Right kidney (tissue), 9 donors: ENCODE measurements at places on chromosomes 12 and 14.

DNA sequence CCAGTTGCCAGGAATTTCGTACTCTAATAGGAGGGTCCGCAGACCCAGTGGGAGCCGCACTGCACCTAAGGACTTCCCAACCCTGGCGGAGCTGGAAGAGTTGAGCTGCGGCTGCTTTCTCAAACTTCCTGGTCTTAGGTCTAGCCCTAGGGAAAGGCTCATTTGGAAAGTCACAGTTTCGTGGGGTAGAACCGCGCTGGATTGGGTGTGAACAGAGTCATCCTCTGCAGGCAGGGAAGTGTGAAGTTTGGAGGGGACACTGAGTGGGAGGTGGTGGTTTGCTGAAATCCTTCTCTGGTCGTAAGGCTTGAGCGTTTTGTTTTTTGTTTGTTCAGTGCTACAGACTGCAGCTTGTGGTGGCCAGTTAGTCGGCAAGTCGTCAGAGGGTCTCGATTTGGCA lies 18.8 kb downstream of the PRKAB1 start:
- DNase-seq, result no peak

GRCh38 chr14:102565959-102566358 lies 26.5 kb upstream of the RCOR1 start:
- no peak for DNase-seq

GRCh38 chr12:132477017-132477702 lies 12.8 kb upstream of the FBRSL1 start:
- DNase-seq, result no peak

GRCh38 chr12:110849748-110850403 lies 3.1 kb downstream of the CCDC63 start:
- DNase-seq, result no peak

DNA sequence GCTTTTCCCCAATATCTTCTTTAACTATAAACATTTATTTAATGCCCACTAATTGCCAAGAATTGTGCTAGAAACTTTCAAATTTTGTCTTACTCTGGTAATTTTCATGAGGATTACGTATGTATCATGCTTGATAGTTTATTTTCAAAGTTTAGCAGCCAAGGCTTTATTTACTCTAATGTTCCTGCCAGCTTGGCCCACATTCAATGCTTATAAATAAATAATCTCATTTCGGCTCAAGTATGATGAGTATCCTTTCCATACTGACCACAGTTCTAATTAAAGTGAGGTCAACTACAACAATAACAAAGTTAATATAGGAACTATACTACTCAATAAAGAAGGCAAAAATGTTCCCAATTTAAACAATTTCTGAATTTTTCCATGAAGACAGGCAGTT lies 259.2 kb downstream of the MED13L start:
- no peak for DNase-seq

DNA sequence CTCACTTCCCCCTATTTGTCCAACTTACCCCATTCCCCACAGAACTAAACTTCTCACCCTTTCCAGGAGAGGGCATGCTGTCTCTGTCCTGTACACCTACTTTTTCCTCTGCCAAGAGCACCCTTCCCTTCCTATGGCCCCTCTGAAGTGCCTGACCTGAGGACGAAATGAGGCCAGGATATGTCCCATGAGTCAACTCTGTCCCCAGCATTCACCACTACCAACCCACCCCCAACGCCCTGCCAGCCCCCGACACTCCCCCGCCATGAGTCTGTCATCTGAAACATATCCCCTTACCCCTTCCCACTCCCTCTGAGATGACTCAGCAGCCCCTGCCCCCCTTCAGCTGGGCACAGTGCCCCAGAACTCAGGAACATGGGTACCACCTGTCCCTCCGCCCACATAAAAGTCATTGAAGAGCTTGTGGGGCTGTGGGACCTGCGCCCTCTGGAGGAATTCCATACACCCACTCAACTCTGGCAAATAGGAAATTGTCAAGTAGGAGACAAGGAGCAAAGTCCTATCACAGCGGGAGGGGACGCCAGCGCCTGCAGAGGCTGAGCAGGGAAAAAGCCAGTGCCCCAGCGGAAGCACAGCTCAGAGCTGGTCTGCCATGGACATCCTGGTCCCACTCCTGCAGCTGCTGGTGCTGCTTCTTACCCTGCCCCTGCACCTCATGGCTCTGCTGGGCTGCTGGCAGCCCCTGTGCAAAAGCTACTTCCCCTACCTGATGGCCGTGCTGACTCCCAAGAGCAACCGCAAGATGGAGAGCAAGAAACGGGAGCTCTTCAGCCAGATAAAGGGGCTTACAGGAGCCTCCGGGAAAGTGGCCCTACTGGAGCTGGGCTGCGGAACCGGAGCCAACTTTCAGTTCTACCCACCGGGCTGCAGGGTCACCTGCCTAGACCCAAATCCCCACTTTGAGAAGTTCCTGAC lies 26.3 kb downstream of the ITGA7 start:
- DNase-seq, result peak; percentile 71

DNA sequence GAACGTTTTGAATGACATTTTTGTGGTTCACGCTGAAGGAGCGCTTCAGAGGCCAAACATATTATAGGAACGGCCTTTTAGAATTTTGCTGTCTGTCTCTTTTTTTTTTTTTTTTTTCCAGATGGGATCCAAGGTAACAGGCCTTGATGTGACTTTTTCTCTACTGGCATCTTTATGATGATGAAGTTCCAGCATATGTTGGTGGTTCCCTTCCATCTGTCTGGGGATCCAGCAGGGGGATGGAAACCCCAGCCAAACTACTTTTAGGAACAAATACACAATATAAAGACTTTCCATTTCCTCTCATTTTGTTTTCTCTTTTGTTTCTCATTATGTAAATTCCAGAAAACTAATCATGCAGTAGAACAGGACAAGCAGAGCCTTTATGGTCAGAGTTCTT lies 239.3 kb upstream of the PRICKLE1 start:
- DNase-seq, result no peak

- no peak for DNase-seq
Measured at GRCh38 chr12:43098766-43099550, 453.0 kb downstream of the ADAMTS20 start.

DNA sequence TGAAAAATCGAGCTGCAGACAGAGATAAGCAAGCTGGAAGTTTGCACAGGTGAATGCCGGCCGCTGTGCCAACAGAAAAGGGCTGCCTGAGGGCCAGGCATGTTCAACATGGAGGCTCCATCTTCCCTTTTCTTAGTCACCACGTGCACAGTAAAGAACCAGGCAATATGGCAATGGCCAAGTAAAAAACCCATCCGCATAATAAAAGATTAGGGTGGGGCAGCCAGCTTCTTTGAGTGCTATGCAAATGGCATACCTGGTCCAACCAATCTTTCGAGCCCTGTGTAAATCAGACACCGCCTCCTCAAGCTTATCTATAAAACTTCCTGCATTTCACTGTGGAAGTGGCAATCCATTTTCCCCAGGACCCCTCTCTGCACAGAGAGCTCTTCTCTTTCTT lies 16.7 kb downstream of the PNP start:
- no peak for DNase-seq

GRCh38 chr12:23827353-23827752 lies 122.1 kb downstream of the SOX5 start:
- no peak for DNase-seq

- no peak for DNase-seq
Measured at GRCh38 chr14:65631040-65631439, 218.5 kb downstream of the FUT8 start.

DNA sequence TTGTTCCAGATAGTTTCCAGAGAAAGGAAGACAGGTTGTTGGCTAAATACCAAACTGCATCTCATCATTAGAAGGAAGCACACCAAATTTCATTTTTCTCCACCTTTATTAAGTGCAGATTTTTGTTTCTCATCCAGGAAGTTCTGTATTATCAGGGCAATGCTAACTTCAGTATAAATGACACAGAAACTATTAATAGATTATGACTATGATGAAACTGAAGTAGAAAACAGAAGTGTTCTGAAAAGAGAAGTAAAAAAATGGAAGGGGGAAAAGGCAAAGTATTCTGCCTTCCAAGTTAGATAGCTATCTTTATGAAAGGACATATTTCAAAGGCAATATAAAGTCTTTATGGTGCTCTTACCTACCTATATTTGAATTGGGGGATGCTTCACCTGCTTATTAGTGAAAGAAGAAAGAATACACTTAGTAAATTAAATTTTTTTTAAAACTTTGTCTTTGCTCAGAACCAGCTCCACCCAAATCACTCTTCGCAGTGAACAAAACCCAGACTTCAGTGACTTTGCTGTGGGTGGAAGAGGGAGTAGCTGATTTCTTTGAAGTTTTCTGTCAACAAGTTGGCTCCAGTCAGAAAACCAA lies 223.9 kb downstream of the PTPRO start:
- no peak for DNase-seq
